Calu3 (cell line): ENCODE measurements at places on chromosomes 7 and 10.

DNA sequence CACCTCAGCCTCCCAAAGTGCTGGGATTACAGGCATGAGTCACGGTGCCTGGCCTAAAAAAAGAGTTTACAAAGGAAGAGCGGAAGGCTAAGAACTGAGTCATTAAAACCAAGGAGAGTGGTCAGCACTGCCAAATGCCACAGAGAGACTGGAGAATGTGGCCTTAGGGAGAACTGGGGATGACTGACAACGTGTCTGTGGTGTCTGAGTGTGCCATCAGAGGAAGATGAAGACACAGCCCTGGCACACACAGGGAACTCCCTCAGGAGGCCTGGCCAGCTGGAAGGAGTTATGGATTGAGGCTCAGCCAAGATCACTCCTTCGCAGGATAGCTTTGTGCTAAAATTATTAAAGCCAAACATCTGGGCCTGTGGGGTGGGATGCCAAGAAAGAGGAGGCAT is 3.9 kb upstream of the INA start:
- DNase-seq = peak; percentile 10

- no peak for DNase-seq
These were observed 305.5 kb downstream of the DNAJB9 start for GRCh38 chr7:108875139-108875538.

DNA sequence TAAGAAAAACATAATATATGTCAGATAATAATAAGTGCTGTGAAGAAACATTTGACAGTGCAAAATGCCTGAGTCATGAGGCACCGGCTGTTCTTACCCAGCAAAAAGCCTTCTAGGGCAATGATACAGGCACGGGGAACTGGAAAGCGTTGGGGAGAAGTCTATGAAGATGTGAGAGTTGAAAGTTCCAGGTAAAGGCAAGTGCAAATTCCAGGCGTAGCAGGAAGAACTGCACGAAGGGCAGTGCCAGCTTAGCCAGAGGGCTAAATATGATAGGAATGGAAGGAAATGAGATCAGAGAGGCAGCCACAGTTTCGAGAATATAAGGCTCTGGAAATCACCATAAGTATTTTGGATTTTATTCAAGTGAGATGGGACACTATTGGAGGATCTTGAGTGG is 87.0 kb downstream of the IPMK start:
- DNase-seq = peak; percentile 46

DNA sequence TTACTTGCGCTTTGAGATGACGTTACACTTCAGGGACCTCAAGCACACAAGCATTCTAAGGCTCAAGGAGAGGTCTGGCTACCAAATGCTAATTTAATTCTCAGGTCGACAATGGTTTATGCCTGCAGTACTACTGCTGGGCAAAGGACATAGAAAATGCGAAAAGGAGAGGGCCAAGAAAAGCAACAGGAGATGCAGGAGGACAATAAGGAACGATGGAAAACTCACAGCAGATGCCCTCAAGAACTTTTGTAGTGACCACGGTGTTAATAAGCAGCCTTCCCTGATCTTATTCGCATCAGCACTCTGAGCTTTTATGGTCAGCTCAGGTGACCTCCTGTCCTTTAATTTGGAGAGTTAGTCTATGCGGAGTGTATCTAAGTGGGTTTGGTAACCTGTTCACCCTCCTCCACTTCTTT is 146.3 kb downstream of the GPR85 start:
- DNase-seq = no peak

- no peak for DNase-seq
These were observed 109.1 kb downstream of the DNAJB6 start for GRCh38 chr7:157445956-157446295.
